ENCODE measurements at places on chromosomes 3 and 15.

DNA sequence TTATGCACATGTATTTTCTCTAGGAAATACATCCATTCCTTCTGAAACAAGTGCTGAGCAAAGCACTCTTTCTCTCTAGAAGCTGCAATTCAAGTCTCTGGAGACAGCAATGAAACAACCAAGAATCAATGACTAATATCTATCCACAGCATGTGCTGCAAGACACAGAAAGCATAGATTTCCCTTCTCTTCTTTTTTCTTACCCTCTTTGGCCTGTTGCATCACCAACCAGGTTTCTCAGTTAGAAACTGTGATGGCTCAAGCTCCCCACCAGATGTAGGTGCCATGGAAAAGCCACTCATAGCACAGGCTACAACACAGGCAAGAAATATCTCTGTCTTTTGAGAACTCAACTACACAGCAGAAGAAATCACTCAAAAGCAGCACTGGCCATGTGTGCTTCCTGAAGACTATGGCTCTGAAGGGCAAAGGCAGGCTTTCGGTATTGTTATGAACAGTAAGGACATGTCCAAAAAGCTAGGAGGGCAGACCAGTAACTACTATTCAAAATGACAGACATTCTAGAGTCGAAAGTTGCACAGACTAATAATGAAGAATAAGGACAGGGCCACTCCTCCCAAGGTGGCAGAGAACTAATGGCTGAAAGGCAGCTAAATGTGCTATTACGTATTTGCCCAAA is 15.5 kb downstream of the ZDHHC3 start:
- DNase-seq: no peak

DNA sequence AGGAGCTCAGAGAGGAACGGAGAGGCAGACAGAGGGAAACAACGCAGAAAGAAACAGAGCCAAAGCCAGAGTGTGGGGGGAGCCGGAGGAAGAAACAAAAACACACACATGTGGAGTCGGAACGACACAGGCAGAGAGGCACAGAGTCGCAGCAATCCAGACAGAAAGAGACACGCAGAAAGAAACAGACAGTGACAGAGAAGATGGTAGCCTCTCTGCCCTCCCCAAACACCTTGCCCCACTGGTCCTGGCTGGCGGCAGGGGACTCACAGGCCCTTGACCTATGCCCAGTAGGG is 1.7 kb downstream of the NCKIPSD start:
- no peak for DNase-seq

DNA sequence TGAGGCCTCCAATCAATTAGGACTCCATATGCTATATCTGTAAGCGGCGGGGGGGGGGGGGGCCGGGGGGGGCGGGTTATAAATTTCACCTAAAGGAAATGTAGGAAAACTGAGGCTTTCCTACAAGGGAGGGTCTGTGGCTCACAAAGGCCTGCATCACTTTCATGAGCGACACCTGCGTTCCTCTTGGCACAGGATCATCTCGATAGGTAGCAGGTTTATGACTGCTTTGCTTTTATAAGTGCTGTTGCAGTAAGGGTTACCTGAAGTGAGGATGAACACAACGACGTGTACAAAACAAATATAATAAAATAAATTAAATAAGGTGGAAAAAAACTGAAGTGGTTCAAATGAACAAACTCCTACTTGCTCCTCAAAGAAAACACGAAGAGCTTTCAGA is 194.3 kb downstream of the FOXP1 start:
- no peak for DNase-seq

DNA sequence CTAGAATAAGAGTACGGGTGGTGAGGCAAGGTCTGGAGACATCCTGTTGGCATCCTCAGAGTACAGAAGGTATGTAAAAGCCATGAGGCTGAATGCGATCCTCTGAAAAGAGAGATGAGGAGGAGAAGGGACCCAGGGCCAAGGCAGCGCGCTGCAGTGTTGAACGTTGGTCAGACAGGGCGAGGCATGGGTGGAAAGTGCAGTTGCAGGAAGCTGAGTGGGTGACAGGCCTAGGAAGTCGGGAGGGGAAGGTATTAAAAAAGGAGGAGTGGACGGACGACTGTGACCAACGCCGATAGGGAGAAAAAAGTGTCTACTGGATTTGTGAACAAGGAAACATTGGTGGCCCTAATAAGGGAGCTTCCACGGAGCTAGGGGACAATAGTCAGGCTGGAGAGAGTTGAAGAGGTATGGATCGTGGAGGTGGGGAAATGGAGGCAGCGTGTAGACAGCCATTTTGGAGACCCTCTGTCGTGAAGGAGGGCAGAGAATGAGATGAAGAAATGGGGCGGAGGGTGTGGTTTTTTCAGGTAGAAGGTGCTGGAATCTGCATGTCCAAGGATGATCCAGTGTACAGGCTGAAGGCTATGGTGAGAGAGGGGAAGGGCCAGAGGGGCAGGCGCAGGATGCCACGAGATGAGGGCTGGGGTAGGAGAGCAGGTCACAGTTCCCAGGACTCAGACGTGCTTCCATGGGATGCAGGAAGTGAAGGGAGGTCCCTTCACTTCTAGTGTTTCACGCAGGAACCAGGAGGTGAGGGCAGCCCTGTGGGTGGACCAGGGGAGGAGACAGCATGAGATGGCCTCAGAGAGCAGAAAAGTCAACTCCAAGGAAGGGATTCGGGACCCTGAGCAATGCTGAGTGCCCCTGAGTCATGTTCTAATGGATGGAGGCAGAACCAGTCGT is 115.9 kb downstream of the ASB7 start:
- no peak for DNase-seq

DNA sequence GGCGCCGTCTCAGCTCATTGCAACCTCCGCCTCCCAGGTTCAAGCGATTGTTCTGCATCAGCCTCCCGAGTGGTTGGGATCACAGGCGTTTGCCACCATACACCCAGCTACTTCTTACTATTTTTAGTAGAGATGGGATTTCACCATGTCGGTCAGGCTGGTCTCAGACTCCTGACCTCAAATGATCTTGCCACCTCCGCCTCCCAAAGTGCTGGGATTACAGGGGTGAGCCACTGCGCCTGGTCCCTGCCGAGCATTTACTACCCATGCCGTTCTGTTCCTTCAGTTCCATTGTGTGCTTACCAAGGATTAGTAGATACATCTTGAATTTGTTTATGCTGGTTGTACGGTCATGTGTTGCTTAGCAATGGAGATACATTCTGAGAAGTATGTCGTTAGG is 10.3 kb downstream of the CHD2 start:
- DNase-seq: no peak

DNA sequence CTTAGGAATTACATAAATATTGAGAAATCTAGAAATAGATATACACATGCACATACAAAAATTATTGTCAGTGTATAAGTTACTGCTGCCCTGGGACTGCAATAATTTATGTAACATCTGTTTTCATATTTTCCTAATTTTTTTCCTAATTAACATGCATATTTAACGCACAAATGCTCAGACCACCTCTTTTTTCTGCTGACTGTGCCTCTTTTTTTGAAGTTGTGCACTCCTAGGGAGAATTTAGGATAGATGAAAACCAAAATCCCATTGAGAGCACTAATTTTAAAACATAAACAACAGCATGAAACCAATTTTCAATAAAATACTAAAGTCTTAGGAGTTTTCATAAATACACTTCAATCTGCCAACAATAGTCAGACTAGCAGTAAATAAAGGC is 154.0 kb downstream of the TBC1D5 start:
- DNase-seq: no peak

- no peak for DNase-seq
Measured at GRCh38 chr15:29465816-29466215, 196.2 kb upstream of the NSMCE3 start.

- DNase-seq: no peak
Measured at GRCh38 chr3:13115991-13116390, 42.8 kb upstream of the IQSEC1 start.

- no peak for DNase-seq
Measured at GRCh38 chr15:67805666-67806516, 19.4 kb upstream of the SKOR1 start.

DNA sequence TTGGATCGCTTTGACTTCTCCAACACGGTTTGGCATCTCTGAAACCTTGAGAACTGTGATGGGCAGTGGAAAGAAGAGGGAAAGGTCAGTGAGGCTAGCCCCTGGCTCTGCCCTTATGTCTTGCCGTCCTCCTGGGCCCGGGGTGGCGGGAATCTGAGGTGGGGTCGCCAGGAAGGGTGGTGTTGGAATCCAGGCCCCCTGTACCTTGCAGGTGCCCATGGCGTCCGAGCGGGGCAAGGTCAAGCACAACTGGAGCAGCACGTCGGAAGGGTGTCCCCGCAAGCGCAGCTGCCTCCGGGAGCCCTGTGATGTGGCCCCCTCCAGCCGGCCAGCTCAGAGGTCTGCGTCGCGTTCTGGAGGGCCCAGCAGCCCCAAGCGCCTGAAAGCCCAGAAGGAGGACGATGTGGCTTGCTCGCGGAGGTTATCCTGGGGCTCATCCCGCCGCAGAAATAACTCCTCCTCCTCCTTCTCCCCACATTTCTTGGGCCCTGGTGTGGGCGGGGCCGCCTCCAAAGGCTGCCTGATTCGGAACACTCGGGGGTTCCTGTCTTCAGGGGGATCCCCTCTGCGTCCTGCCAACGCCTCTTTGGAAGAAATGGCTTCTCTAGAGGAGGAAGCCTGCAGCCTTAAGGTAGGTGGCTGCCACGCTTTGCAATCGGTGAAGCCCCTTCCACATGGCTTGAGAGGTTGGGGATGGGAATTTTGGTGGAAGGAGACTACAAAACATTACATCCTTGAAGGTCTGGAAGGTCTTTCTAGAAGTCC is 907 bp downstream of the TATDN2 start:
- DNase-seq: no peak

DNA sequence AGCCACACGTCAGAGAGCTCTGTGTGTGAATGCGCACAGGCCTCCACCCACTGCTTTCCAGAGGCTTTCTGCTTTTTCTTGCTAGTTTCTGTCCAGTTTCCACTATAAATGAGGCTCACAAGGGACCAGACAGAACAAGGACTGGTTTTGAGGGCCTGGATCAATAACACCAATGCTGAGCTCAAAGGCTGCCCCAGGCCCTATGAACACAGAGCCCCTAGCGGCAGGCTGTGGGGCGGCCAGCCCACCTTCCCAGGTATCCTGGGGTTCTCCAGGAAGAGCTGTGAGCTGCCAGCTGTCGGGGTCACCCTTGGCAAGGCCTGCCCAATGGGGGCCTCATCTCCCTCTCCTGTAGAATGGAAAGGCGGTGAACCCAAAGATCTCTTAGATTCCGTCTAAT is 2.2 kb upstream of the ITIH3 start:
- no peak for DNase-seq

DNA sequence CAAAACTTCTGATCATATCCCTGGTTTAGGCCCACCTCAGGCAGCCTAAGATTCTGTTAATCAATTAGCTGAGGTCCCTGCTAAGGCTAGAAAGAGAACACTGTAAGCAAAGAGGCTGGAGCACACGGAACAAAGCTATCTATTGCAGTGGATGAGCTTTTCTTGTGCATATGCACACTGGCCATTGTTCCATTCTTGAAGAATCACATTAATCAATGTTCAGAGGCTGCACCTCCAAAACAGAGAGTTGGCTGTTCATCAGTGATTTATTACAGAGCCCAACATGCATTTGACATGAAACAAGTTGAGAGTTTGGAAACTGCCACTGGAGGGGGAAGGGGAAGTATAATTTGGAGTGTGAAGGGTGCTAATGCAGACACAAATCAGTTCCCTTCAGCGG is 873.0 kb downstream of the ROBO1 start:
- no peak for DNase-seq

DNA sequence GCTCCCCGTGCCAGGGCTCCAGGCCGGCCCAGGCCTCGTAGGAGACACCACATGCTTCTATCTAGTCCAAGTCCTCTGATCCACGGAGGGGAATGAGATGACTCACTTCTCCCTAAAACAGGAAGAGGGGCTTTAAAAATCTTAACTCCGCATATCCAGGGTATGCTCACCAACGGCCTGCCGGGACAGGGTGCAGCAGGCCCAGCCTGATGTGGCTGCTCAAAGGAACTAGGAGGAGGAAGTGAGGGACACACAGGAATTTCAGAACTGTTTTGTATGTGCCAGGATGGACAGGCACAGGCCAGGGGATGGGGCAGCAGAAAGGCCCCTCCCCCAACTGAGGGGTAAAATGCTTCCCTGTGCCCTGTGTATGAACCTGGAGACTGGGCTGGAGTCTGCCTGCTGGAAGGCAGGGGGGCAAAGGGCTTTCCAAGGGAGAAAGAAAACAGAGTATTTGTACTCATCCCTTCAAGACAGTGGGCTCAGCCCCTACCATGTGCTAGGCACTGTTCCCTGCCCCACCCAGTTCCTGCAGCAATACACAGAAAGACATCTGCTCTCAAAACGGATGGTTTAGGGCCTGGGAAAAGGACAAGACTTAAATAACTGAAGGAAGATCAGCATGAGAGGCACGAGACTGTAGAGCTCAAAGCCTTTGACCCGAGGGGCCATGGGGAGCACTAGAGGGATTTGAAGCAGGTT is 22.1 kb downstream of the CHDH start:
- no peak for DNase-seq

- DNase-seq: no peak
Measured at GRCh38 chr15:63384906-63385305, 3.3 kb upstream of the CA12 start.

GRCh38 chr15:87599616-87600015 is 656.9 kb downstream of the NTRK3 start:
- DNase-seq: no peak

DNA sequence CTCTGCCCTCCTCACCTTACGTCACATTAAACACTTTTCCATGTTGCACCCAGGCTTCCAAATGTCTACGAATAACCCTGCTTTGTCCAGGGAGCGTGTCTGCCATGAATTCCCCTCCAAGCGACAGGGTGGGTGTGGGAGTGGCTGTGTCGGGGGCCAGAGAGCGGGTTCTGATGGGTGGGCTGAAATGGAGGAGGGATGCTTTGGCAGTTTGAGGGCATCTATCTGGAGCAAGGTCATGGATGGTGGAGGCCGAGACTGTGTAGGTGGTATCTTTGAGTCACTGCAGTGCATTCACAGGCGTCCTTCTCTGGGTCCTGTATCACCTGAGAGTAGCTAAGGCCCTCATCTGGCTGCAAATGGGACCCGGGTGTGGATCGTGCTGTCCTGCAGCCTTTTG is 36.6 kb downstream of the SMAD6 start:
- DNase-seq: no peak

GRCh38 chr3:71816767-71817156 is 31.8 kb upstream of the PROK2 start:
- DNase-seq: no peak

- peak; percentile 66 for DNase-seq
Measured at GRCh38 chr3:131705558-131706051, 202.8 kb upstream of the MRPL3 start.

- DNase-seq: no peak
Measured at GRCh38 chr3:194340757-194341400, 10.2 kb downstream of the CPN2 start.

- peak; percentile 75 for DNase-seq
Measured at GRCh38 chr15:74511583-74511982, 29.4 kb upstream of the ARID3B start.

- DNase-seq: peak; percentile 86
Measured at GRCh38 chr3:185820973-185821758, 3.7 kb downstream of the IGF2BP2 start.

DNA sequence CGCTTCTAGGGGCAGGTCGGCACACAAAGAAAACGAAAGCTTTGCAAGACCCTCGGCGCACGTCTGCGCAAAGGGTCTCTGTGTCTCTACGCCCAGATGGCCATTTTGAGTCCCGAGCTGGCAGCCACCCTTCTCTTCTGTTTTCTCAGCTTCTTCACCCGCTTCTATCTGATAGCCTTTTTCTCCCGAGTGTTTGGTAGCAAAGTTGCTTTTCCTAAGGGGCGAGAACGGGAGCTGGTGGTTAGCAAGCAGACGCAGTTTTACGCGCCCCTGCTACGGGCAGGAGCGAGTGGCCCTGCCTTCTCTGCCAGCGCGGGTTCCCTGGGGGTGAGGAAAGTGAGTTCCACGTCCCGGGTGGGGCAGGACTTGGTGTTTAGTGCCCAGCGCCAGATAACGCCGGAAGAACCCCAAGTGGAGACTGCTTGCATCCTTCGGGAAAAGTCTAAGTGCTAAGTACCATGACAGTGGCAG is 2.9 kb upstream of the MKRN2 start:
- DNase-seq: no peak
